Activated T-cell treated with anti-CD3 and anti-CD28 coated beads, Interleukin-2, amount 50 U/mL, for 24 hours (primary cell): ENCODE measurements at places on chromosomes 13 and 19.

DNA sequence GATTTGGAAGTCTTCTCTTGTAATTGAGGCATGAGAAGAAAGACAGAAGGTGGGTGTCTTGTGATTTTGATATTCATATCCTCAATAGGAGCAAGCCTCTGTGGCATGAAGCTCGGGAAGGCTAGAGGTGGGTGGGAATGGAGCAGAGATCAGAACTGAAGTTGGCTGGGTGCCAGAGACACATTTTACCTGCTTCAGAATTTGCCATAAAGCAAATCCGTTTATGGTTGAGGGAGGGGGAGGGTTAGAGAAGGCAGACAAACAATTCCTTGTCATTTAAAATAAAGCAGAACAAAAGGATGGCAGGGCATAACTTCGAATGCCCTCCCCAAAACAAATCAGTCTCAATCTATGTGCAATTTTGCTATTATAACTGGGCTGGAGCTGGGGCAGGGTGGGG is 305.9 kb downstream of the KLF5 start:
- H3K4me1 ChIP-seq, result no peaks in the 10 kb centered on the region
- DNase-seq, result no peak
- no peaks in the 10 kb centered on the region for H3K36me3 ChIP-seq
- no peak overlapping the region for H3K27ac ChIP-seq

DNA sequence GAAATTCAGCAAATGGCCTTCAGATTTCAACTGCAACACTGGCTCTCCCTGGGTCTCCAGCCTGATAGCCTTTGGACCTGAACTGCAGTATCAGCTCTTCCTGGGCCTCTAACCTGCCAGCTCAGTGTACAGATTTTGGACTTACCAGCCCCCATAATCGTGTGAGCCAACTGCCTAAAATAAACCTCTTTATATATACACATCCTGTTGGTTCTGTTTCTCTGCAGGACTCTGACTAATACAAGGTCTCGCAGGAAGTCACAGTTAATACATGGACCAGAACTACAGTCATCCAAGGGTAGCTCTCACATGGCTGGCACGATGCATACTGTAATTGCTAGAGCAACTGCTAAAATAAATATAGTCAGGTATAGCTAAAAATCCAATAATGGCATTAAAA is 85.1 kb downstream of the KATNAL1 start:
- H3K4me3 ChIP-seq, result no peak overlapping the region
- no peak for DNase-seq
- H3K4me1 ChIP-seq, result peaks cover 25% of the 10 kb centered on the region
- H3K36me3 ChIP-seq, result peaks cover 46% of the 10 kb centered on the region
- H3K27ac ChIP-seq, result no peak overlapping the region

DNA sequence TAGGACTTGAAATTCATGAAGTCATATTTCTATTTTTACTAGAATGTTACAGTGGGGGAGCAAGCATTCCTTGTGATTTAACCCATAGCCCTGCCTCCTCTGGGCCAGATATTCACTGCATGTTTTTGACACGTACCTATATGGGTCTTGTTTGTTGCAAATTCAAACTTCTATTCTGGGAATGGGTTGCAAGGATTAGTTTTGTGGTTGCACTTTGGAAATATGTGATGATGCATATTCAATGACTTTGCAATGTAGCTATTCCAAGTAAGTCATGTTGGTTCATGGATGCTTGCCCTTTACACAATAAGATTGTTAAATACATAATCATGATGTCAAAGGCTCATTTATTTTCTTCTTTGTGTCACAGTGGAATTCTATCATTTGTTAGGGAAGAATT is 440.8 kb downstream of the TDRD3 start:
- H3K27me3 ChIP-seq, result no peaks in the 10 kb centered on the region
- H3K4me1 ChIP-seq, result no peaks in the 10 kb centered on the region
- no peaks in the 10 kb centered on the region for H3K36me3 ChIP-seq
- no peak overlapping the region for H3K4me3 ChIP-seq
- H3K27ac ChIP-seq, result no peak overlapping the region
- no peak for DNase-seq

DNA sequence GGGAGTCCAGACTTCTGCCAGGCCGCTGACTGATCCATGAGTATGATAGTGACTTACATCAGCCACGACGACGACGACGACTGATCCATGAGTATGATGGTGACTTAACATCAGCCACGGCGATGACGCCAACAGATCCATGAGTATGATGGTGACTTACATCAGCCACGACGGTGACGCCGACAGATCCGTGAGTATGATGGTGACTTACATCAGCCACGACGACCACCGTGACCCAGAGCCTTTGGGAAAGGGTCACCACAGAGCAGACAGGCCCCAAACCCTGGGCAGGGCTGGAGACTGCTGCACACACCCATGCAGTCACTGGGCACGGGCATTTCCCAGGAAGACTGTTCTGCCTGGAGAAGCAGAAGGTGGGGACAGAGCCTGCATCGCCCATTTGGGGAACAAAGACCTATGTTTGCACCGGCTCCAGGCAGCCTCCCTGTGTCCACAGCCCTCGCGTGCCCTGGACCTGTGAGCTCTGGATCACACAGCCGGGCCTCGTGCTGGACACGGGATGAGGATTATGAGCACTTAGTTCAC is 130.9 kb upstream of the SPACA7 start:
- H3K27me3 ChIP-seq, result peaks cover 4% of the 10 kb centered on the region
- no peak for DNase-seq
- H3K4me3 ChIP-seq, result no peak overlapping the region
- no peaks in the 10 kb centered on the region for H3K36me3 ChIP-seq

DNA sequence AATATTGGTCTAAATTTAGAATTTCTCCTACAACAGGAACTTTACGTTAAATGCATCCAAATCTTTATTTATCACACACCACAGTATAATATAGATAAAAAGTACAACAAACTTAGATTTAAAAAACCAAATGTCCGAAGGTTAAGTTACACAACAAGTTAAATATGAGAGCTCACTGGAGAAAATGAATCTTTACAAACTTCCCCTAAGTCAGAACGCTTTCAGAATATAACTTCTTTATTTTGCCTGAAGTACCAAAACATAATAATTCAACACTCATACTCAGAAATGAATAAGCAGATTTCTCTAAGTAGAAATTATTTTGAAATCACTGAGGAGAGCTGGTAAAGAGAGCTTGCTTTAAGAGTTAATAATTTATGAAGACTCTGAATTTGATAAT is 33.8 kb downstream of the TSC22D1 start:
- H3K4me3 ChIP-seq, result no peak overlapping the region
- H3K27me3 ChIP-seq, result no peaks in the 10 kb centered on the region
- H3K4me1 ChIP-seq, result peaks cover 1% of the 10 kb centered on the region
- peaks cover 7% of the 10 kb centered on the region for H3K36me3 ChIP-seq
- H3K27ac ChIP-seq, result no peak overlapping the region

DNA sequence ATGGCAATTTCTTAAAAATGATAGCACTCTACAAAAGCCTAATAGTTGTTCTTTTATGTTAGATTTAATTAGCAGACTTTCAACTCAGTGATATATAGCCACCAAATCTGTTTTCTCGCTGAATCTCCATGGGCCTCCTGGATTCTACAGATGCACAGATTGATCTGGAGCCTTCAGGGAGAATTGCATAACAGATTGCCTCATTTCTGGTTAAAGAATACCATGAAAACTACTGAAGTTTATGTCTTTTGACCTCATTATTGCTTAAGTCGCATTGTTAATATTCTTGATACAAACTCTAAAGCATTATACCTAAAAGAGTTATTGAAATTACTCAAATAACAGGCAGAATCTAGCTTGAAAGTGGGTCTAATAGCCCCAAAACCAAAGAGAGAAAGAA is 53.7 kb upstream of the PRR20A start:
- H3K4me3 ChIP-seq, result no peak overlapping the region
- no peaks in the 10 kb centered on the region for H3K4me1 ChIP-seq
- H3K27me3 ChIP-seq, result no peaks in the 10 kb centered on the region
- no peaks in the 10 kb centered on the region for H3K36me3 ChIP-seq
- no peak overlapping the region for H3K27ac ChIP-seq

- no peaks in the 10 kb centered on the region for H3K36me3 ChIP-seq
- no peak overlapping the region for H3K27ac ChIP-seq
- DNase-seq, result no peak
- no peaks in the 10 kb centered on the region for H3K27me3 ChIP-seq
Measured at GRCh38 chr13:108034909-108035410, 180.4 kb downstream of the LIG4 start.

GRCh38 chr13:75299246-75299645 is 182.7 kb downstream of the TBC1D4 start:
- DNase-seq, result no peak
- peak overlapping the region; percentile 72 for H3K27ac ChIP-seq
- H3K36me3 ChIP-seq, result peaks cover 85% of the 10 kb centered on the region

- no peak overlapping the region for H3K4me3 ChIP-seq
- DNase-seq, result no peak
- no peaks in the 10 kb centered on the region for H3K27me3 ChIP-seq
- H3K4me1 ChIP-seq, result no peaks in the 10 kb centered on the region
Measured at GRCh38 chr19:10346509-10346908, 7.1 kb upstream of the ICAM3 start.

DNA sequence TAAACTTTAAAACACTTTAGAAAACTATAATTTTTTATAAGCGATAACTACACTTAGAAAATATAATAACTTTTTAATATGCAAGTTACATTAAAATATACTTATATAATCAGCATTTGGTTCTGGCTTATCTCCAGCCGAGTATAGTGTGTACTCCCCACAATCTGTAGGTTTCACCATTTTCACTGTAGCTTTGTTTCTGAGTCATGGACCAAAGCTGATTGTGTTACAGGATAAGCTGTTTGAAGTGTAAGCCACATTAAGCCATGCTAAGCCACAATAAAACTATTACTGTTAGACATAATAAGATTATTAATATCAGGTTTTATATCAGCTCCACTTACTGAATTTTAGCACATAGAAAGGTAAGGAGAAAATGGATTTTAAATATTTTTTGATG is 43.8 kb downstream of the CCDC122 start:
- peaks cover 4% of the 10 kb centered on the region for H3K27me3 ChIP-seq
- H3K27ac ChIP-seq, result no peak overlapping the region
- no peaks in the 10 kb centered on the region for H3K4me1 ChIP-seq

- H3K36me3 ChIP-seq, result no peaks in the 10 kb centered on the region
- H3K27me3 ChIP-seq, result peaks cover 21% of the 10 kb centered on the region
- peaks cover 2% of the 10 kb centered on the region for H3K4me1 ChIP-seq
- no peak overlapping the region for H3K4me3 ChIP-seq
- H3K27ac ChIP-seq, result no peak overlapping the region
- DNase-seq, result no peak
Measured at GRCh38 chr19:42563352-42564210, 31.1 kb downstream of the CEACAM8 start.

GRCh38 chr19:36604656-36605100 is 435 bp upstream of the ZNF382 start:
- H3K4me1 ChIP-seq, result peaks cover 27% of the 10 kb centered on the region
- peak overlapping the region; percentile 95 for H3K4me3 ChIP-seq
- H3K36me3 ChIP-seq, result peaks cover 73% of the 10 kb centered on the region
